Bronchial epithelial cell (primary cell): ENCODE measurements at places on chromosomes 16 and 17. TPM values are rescaled to one million over a fixed set of nuclear protein-coding genes. Genes with fewer than 3 reads are reported as not detected.

ANKFN1 gene
- under 0.01 and 0.13 TPM in 2 replicates for total RNA-seq

MFSD6L gene
- 0.13 TPM in 1 of 2 replicates, not detected in the other for total RNA-seq

GRCh38 chr16:11316331-11317015 is 28.8 kb upstream of the RMI2 start:
- DNase-seq = no peak

DNA sequence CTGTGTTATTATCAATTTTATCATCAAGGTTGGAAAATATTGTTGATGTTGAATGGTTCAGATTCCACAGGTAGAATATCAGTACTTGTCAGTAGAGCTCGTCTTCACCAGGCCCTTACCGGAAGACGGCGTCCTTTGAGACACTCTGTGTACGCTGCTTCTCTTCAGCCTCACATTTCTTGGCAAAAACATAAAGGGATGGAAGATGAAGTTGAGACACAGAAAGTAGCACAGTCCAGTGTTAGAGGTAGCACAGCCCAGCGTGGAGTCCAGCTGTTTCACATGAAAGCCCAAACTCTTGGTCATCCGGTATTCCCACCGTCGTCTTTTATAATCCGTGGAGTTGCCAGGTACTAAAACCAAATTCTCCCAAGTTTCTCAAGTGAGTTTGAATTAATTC is 30.4 kb downstream of the ATP2C2 start:
- DNase-seq = no peak

FOXJ1 gene
- not detected in 2 replicates for total RNA-seq

HSPB9 gene
- not detected in 2 replicates for total RNA-seq

CEP112 gene
- 2.4 and 4.2 TPM in 2 replicates for total RNA-seq

GRCh38 chr16:81482329-81483063 is 37.9 kb downstream of the CMIP start:
- DNase-seq = no peak

GRCh38 chr17:46772475-46773220 is 45.8 kb downstream of the WNT3 start:
- no peak for DNase-seq

CHRNB1 gene
- total RNA-seq = 9.7 and 16.8 TPM in 2 replicates

DNA sequence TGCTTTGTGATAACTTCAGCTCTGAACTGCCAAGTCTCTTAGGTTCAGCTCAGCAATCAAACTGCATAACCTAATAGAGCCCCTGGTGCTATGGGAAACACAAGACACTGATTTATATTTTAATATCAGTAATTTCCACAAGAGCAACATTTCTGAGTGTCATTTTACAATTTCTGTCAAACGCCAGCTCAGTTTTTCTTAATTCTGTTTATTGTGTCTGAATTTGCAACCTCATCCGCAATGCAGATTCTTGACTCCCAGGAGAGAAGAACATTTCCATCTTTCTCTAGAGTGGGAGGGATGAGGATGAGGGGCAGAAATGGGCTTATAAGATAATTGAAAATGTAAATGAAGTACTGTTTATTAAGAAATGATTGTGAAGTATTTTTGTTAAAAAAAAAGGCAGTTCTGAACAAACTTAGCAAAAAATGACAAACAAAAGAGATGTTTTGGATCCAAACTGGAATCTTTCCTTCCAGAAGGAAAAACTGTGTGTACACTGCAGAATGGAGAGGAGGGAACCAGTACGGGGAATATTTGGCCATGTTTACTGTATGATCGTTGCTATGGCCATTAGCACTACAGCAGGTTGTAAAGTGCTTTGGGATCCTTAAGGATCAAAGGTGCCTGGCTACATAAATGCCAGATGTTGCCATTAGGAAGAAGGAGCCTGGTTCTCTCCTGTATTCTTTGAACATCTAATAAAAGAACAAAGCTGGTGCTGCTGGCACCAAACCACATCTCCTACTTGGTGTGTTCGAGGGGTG is 7.4 kb upstream of the PMFBP1 start:
- no peak for DNase-seq

DNA sequence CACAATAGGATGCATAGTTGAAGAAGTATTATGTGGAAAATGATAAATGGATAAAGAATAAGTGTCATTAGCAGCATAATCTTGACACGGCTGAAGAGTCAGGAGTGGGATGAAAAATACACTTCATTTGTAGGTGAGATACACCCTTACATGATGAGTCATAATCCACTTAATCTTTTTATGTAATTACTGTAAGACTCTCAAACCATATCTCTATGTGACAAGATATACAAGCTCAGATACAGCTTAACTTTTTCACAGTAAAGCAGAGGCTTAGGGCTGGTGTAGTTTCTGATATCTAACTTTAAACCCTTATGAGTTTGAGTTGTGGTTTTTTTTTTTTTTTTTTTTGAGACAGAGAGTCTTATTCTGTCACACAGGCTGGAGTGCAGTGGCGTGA is 101.2 kb downstream of the FTO start:
- DNase-seq = no peak

ERN2 gene
- total RNA-seq = 0.26 and 2.2 TPM in 2 replicates

DNA sequence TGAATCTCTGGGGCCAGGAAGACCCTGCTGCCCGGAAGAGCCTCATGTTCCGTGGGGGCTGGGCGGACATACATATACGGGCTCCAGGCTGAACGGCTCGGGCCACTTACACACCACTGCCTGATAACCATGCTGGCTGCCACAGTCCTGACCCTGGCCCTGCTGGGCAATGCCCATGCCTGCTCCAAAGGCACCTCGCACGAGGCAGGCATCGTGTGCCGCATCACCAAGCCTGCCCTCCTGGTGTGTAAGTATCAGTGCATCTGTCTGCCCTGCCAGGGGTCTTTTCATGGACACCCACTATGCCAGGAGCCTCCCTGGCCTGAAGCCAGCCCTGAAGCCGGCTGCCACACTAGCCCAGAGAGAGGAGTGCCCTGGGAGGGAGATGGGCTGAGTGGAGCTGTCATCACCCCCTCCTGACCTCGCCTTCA is at the start of gene CETP:
Gene CETP, plus strand, starts transcription at position 100 of the 431 bp plus-strand sequence. Its CDS starts 30 bp downstream, at position 130.
- no peak for DNase-seq

DNA sequence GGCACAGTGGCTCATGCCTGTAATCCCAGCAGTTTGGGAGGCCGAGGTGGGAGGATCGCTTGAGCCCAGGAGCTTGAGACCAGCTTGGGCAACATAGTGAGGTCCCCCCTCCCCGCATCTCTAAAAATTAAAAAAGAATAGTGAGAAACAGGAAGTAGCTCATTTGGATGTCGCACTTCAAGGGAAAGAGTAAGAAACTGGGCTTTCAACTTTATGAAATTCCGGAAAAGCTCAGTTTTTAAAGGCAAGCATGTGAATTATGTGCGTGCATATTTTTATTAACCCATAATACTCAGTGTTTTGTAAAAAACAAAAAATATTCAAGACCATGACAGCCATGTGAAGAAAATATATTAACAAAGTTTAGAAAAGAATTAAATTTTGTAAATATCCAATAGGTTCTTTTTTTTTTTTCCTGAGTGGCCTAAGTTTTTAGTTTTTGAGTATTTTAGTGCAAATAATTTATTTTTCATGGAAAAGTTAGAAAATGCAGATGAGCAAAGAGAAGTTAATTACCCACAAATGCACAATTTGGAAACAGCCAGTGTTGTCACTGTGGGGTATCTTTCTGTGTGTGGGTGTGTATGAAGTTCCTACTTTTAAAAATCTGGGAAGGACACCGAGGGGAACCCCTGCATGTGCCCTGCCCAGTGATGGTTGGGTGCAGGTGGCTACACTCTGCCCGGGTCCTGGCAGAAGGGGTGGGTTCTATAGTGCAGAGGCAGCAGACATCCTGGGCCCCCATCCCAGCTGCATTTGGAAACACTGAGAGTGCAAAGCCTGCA is 40.0 kb downstream of the CIBAR2 start:
- DNase-seq = no peak

CSF3 gene
- under 0.01 TPM in 1 of 2 replicates, not detected in the other for total RNA-seq

KRTAP2-2 gene
- total RNA-seq = not detected in 2 replicates

- DNase-seq = no peak
Measured at GRCh38 chr17:7439462-7440112, at the start of gene FGF11. Gene FGF11 (plus strand): TSS chr17:7439512. CDS start chr17:7439621, 109 bp downstream.

MGAT5B gene
- total RNA-seq = under 0.01 TPM in 1 of 2 replicates, not detected in the other

DNA sequence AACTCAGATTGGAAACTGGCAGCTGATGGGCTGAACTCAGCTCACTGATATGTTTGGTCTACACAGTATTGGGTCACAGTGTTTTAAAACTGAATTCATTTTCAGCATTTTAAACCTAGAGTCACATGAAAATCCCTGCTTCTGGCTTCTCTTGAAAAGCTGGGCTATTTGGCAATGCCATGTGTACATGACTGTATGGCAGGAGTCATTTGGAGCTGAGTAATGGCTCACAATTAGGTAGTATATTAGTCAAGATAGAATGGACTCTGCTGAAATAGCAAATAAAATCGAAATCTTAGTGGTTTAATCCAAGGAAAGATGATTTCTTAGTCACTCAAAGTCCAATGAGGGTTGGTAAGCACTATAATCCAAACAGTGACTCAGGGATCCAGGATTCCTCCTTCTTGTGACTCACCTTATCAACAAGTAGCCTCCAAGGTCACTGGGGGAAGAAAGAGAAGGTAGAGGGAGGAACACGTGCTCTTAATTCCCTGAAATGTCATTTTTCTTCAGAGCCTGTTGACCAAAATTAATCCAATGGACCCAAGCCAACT is 13.9 kb upstream of the PMP22 start:
- peak; percentile 93 for DNase-seq

JPH3 gene
- not detected in 2 replicates for total RNA-seq

DNA sequence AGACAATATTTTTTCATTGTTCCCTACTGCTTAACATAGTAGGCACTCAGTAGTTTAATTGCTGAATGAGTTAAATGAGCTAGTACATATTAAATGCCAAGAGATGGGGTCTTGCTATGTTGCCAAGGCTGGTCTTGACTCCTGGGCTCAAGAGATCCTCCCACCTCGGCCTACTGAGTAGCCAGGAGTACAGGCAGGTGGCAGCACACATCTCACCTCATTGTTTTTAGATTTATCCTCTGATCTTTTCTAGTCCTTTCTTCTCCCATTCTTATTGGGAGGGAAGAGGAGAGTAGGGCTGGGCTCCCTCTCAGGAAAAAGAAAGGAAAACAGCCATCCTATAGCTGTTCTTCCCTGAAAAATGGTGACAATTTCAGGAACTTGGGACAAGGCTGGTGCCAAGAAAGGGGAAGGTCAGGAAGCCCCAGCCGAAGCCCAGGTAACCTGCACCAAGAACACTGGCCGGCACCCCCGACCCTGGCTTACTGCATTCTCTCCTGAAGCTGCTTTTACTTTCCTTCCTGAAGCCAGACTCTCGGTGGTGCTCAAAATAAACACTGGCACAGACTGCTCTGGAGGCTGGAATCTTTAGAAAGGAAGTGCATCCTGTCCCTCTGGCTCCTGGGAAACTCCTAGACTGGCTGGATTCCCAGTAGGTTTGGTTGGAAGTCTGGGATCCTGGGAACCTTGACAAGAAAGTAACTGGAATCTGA is 2.7 kb downstream of the TNFAIP1 start:
- DNase-seq = peak; percentile 38

- no peak for DNase-seq
Measured at GRCh38 chr16:14629612-14629918, 495 bp downstream of the PARN start.

NPIPA2 gene
- 0.13 and 0.53 TPM in 2 replicates for total RNA-seq

GRCh38 chr16:30984669-30985400 is at the start of gene HSD3B7:
Gene HSD3B7 (plus strand): TSS chr16:30985207. CDS start chr16:30985659, 452 bp downstream.
- DNase-seq = peak; percentile 50

- peak; percentile 93 for DNase-seq
Measured at GRCh38 chr17:66652840-66653507, 181.9 kb upstream of the CACNG5 start.

- DNase-seq = no peak
Measured at GRCh38 chr16:13231365-13231764, 330.0 kb downstream of the SHISA9 start.

GUCY2D gene
- total RNA-seq = 0.13 TPM in 1 of 2 replicates, not detected in the other

HES7 gene
- total RNA-seq = 0.13 and 1.3 TPM in 2 replicates

GRCh38 chr17:36918211-36918691 is 19.0 kb upstream of the LHX1 start:
- peak; percentile 18 for DNase-seq

LGALS9B gene
- total RNA-seq = under 0.01 and 0.26 TPM in 2 replicates

GRCh38 chr17:30894236-30894635 is 11.8 kb downstream of the TEFM start:
- no peak for DNase-seq

ATP2C2 gene
- 32.1 and 204 TPM in 2 replicates for total RNA-seq

WDR81 gene
- 13.8 and 21.6 TPM in 2 replicates for total RNA-seq

CCDC200 gene
- not detected in 2 replicates for total RNA-seq

GRCh38 chr17:32709562-32709961 is 167.4 kb downstream of the MYO1D start:
- DNase-seq = no peak

CBLN1 gene
- total RNA-seq = not detected in 2 replicates

KRT16 gene
- total RNA-seq = 1,390 and 10,131 TPM in 2 replicates

GRAP gene
- total RNA-seq = not detected in 2 replicates

DNA sequence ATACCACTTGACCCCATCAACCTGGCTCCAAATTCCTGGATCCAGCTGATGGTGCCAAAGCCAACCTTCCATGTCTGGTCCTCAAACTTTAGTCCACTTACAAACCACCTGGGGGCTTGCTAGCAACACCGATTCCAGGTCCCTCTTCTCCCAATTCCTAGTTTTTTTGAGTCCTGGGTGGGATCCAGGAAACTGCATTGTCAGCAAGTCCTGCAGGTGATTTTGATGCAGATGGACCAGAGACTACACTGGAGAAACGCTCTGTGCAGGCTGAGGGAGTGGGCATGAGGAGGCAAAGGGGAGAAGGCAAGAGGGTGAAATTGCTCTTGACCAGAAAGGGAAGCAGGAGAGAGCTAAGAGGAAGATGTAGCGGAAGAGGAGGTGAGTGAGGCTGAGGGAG is 21.0 kb upstream of the NOS2 start:
- DNase-seq = no peak

DNA sequence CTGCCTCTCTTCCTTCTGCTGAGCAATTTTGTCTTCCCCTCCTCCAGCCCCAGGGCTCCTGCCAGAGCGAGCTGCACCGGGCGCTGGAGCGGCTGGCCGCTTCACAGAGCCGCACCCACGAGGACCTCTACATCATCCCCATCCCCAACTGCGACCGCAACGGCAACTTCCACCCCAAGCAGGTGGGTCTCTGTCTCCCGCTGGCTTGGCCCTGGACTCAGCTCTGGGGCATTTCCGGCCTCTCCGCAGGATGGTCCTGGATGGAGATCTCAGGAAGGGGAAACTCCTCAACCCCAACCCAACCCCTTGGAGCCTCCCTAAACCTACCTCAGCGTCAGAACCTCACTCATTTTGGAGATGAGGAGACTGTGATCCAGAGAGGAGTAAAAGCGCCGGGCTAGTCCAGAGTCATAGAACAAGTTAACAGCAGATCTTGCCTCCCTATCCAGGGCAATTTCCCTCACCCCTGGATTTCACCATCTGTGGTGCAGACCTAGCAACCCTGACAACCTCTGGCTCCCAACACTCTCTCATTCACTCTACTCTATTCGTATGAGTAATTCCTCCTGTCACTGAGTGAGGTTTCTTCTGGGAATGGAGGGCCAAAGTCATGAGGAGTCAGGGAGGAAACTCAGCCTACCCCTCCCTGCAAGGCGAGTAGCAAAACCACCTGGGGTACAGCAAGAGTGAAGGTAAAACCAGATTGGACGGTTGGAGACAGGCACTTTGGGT is 10.8 kb downstream of the IGFBP4 start:
- no peak for DNase-seq

- DNase-seq = peak; percentile 79
Measured at GRCh38 chr17:35244341-35245195, 1.7 kb downstream of the SLFN5 start.
